ENCODE measurements at places on chromosomes 3 and 15.

DNA sequence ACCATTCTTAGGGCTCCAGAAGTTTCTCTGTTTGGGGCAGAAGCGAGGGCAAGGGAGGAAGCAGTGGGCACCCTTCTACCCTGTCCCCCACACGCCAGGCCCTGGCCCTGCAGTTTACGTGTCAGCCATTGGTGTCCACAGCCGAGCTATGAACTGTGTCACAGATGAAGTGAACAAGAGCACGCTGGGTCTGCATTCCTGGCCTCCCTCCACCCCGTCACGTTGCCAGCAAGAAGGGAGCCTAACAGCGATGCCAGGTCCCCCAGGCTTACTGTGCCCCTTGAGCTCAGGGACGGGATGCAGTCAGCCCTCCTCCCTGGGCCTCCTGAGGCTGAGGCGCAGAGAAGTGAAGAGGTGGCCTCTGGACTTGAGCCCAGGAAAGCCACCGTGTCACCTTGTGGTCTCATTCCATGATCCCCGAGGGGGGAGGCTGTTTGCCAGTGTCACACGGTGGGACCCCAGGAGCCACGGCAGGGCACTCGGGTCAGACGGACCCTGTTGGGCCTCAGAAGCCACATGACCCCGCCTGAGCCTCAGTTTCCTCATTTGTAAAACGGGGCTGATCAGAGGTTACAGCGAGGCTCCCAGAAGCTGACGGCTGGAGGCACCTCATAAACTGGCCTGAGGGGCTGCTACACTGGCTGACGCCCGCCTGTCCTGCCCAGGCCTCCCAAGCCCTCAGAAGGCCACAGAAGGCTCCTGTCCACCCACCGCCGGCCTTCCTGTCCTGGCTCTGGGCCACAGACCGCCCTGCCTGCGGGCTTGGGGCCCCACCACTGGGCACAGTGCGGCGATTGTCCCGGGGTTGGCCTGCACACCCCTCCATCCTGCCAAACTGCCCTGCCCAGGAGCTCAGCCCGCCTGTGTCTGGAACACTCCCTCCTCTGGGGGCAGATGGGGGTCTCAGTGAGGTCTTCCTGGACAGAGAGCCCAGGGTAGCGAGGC lies 18.6 kb downstream of the IQSEC1 start:
- no peak for DNase-seq

DNA sequence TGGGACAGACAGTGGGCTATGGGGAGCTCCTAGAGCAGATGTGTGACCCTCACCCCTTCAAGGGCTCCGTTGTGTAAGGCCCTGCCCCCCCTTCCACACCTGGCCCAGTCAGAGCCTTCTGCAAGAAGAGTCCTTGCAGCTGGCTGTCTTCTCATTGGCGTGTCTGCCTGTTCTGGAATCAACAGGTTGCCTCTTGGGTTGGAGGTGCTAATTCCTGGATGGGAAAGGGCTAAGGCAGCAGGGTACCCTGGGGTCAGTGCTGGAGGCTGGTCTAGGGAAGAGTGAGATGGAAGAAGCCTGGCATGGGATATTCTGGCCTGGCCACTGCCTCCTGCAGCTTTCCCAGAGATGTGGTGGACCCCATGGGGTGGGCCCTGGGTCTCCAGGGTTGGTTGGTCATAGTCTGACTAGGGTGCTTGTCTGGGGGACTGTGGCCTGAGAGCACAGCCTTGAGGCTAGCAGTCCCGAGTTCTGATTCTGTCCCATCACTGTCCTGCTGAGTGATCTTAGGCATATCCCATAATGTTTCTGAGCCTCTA lies 5.1 kb downstream of the TEX264 start:
- no peak for DNase-seq

DNA sequence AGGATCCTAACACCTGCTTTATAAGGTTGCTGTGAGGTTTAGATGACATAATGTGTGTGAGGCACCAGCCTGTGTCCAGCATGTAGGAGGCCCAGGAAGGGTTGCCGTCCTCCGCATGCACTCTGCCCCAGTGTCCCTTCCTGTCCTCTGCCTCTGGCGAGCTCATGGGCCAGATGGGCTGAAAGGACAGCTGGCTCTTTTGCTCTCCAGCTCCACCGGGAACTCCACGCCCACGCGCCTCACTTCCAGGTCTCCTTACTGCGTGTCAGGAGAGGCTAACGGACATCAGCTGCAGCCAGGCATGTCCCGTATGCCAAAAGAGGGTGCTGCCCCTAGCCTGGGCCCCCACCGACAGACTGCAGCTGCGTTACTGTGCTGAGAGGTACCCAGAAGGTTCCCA lies 12.2 kb downstream of the MUC20 start:
- no peak for DNase-seq

- DNase-seq = no peak
These were observed 127.2 kb downstream of the ZBTB20 start for GRCh38 chr3:115019900-115020299.

DNA sequence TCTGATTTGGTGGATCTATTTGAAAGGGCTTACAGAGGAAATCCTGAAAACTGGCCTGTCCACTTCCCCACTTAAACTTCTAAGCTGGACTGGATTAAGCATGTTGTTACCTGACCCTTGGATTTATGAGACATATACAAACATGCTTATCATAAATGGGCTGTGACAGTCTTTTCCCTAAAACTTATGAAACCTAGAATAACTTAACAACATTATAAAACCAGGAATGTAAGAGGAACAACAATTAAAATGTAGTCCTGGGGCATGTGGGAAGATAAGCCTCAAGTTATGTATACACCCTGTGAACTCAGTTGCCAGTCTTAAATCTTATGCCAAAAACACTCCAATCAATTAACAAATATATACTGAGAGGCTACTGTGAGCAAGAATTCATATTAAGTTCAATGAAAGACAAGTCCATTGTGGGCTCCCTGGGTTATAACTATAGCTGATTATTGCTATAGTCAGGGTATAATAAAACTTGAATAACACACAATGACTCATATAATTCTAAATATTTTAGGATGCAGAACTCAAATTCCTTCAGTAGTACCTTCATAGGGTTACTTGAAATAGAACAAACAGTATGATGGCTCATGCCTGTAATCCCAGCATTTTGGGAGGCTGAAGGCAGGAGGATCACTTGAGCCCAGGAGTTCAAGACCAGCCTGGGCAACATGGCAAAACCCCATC lies 87.2 kb upstream of the PPIB start:
- no peak for DNase-seq

GRCh38 chr15:62862717-62863116 lies 179.8 kb upstream of the TPM1 start:
- DNase-seq = no peak

- DNase-seq = no peak
These were observed 401.2 kb upstream of the NR2F2 start for GRCh38 chr15:95929232-95929846.

GRCh38 chr3:41370307-41370706 lies 171.0 kb downstream of the CTNNB1 start:
- no peak for DNase-seq

DNA sequence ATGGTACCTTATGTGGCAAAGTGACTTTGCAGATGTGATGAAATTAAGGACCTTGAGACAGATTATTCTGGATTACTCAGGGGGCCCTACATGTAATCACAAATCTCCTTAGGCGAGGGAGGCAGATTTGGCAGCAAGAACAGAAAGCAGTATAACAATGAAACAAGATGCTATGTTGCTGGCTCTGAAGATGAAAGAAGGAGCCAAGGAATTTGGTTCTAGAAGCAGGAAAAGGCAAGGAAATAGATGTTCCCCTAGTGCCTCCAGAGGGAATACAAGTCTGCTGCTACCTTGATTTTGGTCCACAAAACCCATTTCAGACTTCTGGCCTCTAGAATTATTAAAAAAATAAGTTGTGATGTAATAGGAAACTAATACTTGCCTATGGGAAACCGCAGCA lies 64.5 kb downstream of the PIK3R4 start:
- DNase-seq = no peak

- DNase-seq = no peak
These were observed 430.3 kb upstream of the PDZRN3 start for GRCh38 chr3:74055061-74055460.

- DNase-seq = no peak
These were observed 6.2 kb upstream of the MEIS2 start for GRCh38 chr15:37106490-37107001.

DNA sequence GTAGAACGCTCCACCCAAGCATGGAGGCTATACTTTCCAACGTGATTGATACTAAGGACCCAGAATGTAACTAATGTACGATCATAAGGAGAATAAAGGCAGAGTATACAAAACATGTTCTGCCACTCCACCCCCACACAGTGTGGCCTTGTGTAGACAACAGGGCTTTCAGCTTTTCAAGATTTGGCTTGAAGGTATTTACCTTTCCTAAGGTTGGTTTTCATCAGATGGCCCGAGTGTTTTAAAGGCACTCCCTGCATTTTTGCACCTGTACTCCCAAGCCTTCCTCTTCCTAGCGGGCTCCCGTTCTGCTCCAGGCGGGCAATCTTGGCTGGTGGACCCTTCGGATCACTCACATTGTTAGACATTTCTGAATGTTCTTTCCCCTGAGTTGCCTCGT lies 4.6 kb downstream of the SATB1 start:
- DNase-seq = no peak

DNA sequence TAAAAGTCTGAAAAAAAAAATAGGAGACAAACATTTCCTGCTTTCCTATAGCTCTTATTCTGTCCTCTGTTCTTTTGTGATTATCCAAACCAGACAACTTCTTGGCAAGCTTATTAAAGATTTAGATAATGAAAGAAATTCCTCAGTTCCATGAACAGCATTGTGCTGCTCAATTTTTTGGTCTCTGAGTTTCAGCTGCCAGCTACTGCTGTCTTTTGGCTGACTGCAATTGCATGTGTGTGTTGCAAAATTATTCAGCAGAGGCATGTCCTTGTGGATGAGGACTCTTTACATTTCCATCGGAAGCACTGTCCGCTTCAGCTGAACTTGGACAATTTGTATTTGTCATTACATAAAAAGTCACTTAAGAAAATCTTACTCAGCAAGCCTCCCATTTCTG lies 397.3 kb upstream of the RASGRP1 start:
- DNase-seq = no peak

DNA sequence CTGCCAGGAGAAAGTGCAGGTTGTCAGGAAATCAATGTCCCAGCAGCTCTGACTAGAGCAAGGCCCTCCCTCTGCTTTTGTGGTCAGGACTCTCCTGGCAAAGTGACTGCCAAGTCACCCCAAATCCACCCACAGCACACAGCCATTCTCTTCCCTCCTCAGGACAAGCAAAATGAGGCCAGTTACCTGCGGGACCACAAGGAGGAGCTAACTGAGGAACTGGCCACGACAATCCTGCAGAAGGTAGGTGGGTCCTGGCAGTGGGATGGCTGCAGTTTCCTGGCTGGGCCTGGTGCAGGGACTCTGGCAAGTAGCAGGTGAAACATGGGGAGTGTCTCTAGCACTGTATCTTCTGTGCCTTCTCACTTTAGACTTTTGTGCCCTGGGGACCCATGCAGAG lies 142.5 kb upstream of the EIF1B start:
- no peak for DNase-seq

- DNase-seq = no peak
These were observed 77.1 kb upstream of the ATP11B start for GRCh38 chr3:182716114-182716688.

GRCh38 chr3:16478516-16478915 lies 35.0 kb downstream of the RFTN1 start:
- no peak for DNase-seq

DNA sequence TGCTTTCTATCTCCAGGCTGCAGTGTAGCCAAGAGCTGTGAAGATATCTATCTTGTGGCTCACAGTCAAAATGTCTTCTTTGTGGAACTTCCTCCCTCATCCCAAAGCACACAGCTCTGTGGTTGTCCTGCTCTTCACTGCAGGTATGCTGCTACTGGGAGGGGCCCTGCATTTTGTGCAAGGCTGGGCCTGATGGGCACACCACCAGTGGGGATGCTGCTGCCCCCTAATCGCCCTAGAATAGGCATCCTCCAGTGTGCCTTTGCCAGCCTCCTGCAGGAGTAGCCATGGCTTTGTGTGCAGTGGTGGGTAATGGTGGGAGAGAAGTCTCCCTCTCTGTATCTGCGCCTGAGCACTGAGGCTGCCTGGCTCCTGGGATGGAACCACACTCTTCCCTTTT lies 297.3 kb downstream of the DOCK3 start:
- DNase-seq = no peak

DNA sequence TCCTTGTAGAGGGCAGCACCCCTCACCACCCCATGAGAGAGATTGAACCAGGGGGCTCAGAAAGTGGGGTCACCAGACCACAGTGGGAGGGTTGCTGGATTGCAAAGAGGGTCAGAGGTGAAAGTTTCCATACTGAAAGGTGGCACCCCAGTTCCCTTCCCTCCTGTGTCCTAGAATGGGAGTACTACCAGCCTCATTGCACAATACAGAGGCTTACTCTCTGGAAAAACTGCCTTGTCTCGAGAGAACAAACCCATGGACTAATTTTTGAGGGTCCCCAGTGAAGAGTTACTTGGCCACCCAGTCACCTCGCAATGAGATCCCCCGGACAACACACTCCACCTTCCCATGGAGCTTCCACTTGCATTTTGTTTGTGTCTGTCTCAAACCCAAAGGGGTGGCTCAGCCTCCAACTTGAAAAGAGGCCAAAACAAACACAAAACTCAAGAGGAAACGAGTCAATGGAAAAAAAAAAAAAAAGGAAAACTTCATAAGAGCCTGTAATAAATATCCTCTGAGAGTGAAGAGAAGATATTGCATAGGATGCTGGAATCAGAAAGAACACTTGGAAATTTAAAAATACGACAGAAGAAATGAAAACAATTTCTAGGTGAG lies 18.6 kb downstream of the MESP2 start:
- DNase-seq = no peak

GRCh38 chr3:158272081-158272480 lies 162.2 kb downstream of the RSRC1 start:
- DNase-seq = no peak

DNA sequence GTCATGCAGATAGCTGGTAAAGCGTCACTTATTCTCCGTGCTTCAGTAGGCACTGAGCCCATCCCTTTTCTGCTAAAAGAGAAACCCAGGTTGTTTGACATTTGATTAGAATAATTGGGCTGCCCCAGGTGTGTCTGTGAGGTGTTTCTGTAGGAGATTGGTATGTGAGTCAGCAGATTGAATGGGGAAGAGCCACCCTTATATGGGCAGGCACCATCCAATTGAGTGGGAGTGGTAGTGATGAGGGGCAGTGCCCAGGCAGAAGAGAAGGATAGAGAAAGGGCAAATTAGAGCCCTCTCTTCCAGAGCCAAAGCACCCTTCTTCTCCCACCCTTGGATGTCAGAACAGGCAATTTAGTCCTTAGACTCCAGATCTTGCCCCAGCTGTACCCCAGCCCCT lies 384.3 kb upstream of the GBE1 start:
- no peak for DNase-seq

DNA sequence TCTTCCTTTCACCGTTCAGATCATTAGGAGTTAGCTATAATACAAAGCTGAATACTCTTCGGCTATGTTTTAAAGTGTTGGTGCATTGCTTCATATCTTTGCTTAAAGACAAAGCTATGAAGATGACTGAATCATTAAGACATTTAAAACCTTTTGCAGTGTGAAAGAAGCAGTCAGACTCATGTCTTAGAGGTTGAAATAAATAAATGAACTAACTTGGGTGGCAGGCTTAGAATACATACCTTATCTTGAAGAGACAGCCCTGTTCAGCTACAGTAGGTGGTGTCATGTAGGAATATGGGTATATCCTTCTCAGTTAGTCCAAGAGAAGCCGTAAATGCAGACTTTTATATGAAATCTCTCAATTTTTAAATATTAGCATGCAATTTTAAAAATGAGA lies 63.4 kb downstream of the OPA1 start:
- no peak for DNase-seq

GRCh38 chr3:6605227-6605626 lies 255.7 kb upstream of the GRM7 start:
- no peak for DNase-seq

Measured in DMS 273 treated with DMSO at 0.1 percent for 48 hours (cell line).